Tibial artery (tissue), 4 donors: ENCODE measurements at places on chromosomes 7 and 10.
A peak's percentile ranks its signal among the peaks of the same experiment; 100 is the strongest.

DNA sequence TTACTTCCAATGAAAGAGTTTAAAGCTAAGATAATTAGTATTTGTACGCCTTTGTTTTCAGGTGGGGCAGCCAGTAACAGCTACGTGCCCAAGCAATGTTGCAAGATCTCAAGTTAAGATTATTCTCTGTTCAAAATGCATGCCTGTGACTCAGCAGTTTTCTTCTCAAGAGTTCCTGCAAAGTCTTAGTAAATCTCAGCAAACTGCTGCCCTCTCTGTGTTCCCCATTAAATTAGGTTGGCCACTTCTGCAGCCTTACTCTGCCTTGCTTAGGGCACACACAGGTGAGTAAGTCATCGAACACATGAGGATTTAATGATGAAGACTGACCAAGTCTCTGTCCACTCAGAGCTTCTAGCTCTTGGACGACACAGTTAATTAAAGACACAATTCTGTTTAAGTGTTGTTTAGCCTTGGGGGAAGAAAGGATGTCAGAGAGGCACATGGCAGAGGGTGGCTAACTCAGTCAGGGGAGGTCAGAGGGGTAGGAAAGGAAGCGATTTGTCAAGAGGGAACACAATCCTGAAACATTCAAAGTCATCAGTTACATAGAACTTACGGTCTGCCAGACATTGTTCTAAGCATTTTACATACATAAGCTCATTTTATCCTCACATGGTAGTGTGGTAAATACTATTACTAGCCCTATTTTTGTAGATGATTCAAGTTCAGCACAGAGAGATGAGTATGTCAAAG is 20.2 kb upstream of the SLC35G1 start:
- no peak for DNase-seq

DNA sequence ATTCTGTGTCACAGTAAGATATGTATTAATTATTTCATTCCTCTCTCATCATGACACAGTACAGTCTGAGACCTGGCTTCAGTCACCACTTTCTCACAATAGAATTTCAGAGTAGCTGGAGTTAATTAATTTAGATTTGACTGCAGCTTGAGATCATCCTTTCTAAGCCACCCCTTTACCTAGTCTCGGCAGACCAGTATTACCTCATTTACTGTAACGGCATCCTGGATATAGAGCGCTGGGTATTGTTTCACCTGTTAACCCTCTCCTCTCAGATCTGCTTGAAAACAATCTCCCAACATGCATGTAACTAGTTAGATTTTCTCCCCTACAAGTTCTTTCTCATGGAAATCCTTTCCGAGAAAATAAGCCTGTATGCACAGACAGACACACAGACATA is 1057.5 kb downstream of the GATA3 start:
- no peak for DNase-seq

DNA sequence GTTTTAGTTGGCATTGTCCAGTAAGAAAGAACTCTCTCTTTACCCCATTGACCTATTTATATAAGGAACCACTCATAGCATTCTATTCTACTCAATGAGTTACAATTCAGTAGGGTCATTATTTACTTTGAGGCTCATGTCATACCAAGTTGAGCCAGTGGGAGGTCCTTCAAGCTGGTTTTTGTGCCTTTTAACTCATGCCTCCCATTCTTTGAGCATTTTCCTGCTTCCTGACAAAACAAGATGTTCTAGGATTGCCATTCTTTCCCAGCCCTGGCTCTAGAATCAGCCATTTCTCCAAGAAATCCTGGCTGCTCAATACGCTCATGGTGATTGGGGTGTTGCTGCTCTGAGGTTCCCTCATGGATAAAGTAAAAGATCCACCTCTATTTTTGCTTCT is 250.1 kb downstream of the ABCA13 start:
- no peak for DNase-seq

GRCh38 chr7:155002411-155003091 is 373 bp downstream of the PAXIP1 start:
- no peak for DNase-seq

DNA sequence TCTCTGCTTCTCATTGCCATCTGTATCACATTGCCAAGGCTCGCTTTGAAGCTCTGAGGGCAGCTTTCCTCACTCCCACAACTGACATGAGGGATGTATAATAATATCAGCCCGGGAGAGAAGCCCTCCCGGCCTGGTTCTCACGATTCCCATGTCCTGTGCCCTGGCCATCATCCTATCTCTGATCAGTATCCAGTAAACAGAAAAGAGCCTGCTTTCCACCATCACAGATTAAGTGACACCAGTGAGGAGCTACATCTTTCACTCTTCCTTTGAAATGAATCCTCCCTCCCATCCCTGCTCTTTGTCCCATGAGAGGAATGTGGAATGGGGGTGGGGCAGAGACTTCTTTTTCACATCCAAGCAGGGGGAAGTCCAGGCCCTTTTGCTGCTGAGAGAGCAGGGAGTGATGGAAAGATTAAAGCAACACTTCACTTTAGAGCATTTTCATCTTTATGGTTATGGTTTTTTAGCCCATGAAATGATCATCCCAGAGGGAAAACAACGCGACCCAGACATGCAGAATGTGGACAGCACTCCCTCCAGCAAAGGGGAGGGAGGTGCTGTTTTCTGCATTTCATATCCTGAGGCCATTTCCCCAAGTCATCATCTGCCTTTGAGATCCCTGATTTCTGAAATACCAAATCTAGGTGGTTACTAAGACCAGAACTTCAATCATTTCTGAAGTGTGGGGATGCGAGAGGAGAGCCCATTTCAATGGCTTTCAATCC is 84.6 kb upstream of the LYZL1 start:
- DNase-seq: no peak

DNA sequence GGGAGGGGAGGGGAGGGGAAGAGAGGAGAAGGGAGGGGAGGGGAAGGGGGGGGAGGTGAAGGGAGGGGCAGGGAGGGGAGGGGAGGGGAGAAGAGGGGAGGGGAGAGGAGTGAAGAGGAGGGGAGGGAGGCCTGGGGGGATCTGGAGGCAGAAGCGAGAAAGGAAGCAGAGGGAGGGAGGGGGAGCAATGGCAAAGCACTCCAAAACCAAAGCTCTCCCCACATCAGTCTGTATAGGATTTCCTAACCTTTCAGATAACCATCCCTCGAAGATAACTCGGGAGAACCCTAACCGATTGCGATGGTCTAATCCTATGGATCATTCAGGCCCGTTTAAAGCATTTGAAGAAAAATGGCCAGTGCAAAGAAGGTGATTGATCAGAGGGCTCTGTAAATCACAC is 19.0 kb downstream of the EBF3 start:
- no peak for DNase-seq

DNA sequence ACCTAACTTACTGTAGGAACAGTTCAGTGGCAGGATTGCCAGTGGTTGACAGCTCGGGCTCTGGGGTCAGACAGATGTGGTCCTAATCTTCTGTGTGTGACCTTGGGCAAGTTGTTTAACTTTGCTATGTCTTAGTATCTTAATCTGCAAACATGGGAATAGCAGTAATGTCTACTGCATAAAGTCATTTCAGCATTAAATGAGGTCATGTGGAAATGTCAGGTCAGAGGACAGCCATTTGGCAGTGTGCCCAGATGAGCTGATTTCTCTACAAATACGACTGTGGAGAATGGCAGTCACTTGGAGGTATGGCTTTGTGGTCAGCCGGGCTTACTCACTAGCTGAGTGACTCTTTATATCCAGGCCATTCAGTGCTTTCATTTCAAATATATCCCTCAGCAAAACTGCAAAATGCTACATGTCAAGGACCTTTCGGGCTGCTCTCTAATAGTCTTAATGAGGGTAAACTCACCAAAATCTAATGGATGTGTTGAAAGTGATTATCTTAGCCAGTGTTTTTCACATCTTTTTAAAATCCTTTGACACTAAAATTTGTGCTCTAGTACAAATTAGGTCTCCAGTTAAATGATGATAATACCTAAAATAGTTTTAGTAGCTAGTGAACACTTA is 171.4 kb downstream of the ST7 start:
- peak; percentile 86 for DNase-seq

DNA sequence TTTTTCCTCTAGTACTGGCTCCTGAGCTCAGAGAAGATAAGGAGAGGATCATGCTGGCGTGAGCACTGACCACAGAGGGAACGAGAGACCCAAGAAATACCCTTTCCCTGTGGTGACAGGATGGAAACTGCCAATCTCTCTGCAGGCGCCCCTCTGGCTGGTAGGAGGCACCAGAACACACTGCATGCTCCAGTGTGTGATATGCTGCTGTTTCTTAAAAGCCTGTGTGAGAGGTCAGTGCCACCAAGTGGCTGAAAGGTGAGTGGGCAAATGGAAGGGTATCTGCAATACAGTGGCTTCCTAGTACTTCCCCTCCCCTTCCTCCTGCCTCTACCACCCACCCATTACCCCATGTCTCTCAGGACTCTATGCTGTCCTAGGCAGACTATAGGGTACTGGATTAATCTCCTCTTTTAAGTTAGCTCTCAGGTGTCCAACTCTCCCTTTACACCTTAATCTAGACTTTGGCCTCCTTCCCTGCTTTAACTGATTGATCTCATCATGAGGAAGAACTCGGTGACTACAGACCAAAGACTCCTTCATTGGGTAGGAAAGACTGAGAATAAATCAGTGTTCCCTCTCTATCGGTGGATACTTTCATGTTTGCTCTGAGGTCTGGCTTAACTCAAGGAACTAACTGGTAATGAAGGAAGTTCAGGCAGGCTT is 283.6 kb downstream of the ADRA2A start:
- no peak for DNase-seq

- no peak for DNase-seq
Observed at GRCh38 chr7:44665531-44666213, 59.2 kb downstream of the OGDH start.
